Eye (tissue), 1 donor: ENCODE measurements at places on chromosomes 4 and X.

DNA sequence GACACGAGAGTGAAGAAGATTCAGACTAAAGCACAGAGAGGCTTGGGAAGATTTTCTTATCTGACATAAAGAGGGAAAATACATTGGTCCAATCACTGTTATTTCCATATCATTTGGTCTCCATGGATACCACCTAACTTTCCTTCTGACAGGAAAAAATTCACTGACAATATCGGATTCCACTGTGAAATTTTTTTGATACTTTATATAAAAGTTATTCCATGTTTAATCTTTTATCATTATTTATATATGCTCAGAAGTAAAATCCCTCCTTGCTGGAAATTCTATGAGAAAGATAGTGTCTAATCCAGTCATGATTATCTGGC, 3.6 kb downstream of the IRF2 start:
- no peak for DNase-seq

DNA sequence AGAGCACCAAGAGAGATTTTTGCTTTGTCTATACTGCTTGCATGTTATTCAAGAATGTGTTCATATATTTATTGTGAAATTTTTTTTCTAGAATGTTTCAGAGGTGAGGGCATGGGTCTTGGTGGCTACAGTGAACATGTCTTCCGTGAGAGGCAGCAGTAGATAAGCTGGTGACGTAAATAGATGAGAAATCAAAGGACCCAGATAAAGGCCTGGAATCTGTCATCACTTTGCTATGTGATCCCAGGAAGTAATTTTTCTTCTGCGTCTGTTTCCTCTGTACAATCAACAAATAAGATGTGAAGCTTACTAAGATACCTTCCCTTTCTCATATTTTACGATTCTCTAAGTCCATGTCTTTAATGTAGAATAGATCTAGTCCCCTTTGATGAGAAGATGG, 129.1 kb downstream of the COL4A6 start:
- DNase-seq: no peak

GRCh38 chrX:131907488-131908314, 115.4 kb upstream of the STK26 start:
- DNase-seq: no peak

GRCh38 chr4:1337376-1337831, 9.6 kb upstream of the UVSSA start:
- DNase-seq: no peak

- no peak for DNase-seq
These were observed 34.7 kb downstream of the SH3RF1 start for GRCh38 chr4:169236078-169236477.
